ENCODE measurements at places on chromosomes 2 and 18.
A peak's percentile ranks its signal among the peaks of the same experiment; 100 is the strongest.

GRCh38 chr2:206993396-206993911 is 54.1 kb downstream of the CPO start:
- no peak for DNase-seq

GRCh38 chr2:20422402-20423271 is 24.2 kb upstream of the RHOB start:
- DNase-seq: no peak

DNA sequence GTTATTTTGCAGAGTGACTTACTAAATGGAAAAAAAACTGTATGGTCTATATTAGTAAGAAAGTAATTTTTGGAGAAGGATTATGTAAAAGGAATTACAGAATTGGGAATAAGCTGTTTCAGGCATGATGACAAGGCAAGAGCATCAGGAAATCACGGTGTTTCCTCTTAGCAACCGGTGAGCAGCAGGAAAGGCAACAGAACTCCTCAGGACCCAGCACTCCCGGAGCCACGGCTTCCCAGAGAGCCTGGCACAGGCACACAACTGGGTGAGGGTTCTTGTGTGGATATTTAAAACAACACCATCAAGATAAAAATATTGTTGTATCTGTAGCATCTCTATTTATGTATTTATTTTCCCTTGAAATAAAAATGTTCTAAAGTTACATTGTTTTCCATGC is 34.4 kb downstream of the CYP27C1 start:
- DNase-seq: no peak

- DNase-seq: no peak
Measured at GRCh38 chr18:58501066-58501896, 127.6 kb downstream of the ALPK2 start.

DNA sequence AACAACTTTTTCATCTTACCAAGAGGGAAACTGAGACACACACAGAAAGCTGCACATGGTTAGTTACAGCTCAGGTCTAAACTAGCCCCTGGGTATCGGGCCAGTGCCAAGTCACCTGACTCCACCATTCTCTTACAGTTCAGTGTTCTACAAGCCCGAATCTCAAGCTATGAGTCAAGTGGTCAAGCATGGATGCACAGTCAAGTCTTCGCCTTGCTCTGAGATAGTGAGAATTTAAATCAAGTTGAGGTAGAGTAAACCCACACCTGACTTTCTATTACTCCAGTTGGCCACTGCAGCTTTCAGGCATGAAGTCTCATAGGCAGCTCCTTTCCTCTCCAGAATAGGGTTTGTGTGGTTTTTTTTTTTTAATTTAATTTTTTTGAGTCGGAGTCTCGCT is 34.5 kb upstream of the ARL5A start:
- DNase-seq: no peak

DNA sequence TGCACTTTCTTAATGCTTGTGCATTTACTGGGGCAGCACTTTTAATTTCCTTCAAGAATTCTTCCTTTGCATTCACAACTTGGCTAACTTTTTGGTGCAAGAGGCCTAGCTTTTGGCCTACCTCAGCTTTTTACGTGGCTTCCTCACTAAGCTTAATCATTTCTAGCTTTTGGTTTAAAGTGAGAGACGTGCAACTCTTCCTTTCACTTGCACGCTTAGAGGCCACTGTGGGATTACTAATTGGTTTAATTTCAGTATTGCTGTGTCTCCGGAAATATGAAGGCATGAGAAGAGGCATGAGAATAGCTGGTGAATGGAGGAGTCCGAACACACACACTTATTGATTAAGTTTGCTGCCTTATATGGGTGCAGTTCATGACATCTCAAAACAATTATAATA is 354.1 kb downstream of the DLGAP1 start:
- no peak for DNase-seq

- DNase-seq: no peak
Measured at GRCh38 chr2:37786191-37786698, 114.8 kb upstream of the CDC42EP3 start.

- no peak for DNase-seq
Measured at GRCh38 chr18:74255131-74255616, 36.6 kb downstream of the CYB5A start.

DNA sequence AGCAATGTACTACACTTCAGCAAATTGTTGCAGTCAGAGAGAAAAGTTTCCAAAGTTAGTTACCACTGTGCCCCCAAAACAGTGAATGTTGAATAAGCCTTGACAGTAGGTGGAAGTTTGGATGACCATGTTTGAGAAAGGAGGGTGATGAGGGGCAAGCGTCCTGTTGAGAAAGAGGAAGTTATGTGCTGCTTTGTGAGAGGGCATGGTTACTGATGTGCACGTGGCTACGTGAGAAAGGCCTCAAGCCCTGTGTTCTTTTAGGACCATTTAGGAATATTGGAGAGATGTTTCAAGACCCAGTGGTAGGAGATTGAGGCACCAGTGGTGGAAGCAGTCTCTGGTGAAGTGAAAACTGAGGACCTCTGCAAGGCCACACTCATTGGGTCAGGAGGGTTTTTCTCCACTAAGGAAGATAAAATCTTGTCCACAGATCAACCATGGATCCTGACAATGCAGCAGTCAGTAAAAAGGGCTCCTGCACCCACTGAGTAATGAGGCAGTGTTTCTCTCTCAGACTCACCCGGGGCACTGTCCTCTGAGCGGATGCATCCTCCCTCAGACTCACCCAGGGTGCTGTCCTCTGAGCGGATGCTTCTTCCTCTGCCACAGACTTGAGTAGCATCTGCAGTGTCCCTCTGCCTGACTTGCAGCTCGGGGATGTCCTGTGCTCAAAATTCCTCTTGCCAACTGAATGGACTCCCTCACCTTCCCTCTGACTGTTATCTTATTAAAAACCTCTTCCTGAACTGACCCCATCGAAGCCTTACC is 34.7 kb upstream of the ACTR3 start:
- no peak for DNase-seq

DNA sequence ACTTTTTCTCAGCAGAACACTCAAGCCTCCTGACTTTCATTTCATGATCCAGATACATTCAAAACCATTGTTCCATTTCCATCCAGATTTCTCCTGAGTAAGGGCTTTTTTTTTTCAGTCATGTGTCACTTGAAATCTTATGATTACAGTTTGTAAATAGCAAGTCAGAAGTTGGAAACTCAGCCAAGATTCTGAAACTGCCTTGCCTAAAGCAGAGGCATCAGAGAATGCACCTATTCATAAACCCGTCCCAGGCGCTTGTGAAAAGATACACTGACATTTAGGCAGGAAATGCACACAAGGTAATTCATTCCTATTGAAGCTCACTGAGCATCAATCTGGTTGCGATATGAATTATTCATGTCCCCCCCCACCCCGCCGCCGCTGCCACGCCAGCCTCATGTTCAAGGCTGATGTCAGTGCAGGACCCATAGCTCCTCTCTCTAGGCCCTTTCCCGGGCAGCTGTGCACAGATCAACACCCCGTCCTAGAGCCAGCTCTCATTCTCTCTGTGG is 30.4 kb upstream of the MGAT4A start:
- DNase-seq: peak; percentile 11

- no peak for DNase-seq
Measured at GRCh38 chr18:59820663-59821062, 79.1 kb upstream of the PMAIP1 start.

- DNase-seq: no peak
Measured at GRCh38 chr2:106139238-106139935, 54.7 kb downstream of the UXS1 start.

- no peak for DNase-seq
Measured at GRCh38 chr2:162063899-162064298, 10.1 kb downstream of the DPP4 start.

GRCh38 chr2:46561731-46562450 is 82.5 kb downstream of the TMEM247 start:
- DNase-seq: no peak

DNA sequence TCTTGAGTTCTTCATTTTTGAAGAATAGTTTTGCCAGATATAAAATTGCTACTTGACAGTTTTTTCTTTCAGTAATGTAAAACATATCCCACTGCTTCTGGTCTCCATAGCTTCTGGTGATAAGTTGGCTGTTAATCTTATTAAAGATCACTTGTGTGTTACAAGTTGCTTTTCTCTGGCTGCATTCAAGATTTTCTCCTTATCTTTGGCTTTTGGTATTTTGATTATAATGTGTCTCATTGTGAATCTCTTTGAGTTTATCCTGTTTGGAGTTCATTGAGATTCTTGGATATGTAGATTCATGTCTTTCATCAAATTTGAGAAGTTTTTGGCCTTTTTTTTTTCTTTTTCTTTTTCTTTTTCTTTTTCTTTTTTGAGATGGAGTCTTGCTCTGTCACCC is 20.2 kb upstream of the ADNP2 start:
- DNase-seq: no peak

GRCh38 chr2:160387558-160388262 is 105.9 kb downstream of the RBMS1 start:
- DNase-seq: no peak

GRCh38 chr2:99615247-99615771 is 125.5 kb upstream of the REV1 start:
- no peak for DNase-seq

GRCh38 chr2:28098501-28099225 is 208.1 kb downstream of the BABAM2 start:
- DNase-seq: no peak

DNA sequence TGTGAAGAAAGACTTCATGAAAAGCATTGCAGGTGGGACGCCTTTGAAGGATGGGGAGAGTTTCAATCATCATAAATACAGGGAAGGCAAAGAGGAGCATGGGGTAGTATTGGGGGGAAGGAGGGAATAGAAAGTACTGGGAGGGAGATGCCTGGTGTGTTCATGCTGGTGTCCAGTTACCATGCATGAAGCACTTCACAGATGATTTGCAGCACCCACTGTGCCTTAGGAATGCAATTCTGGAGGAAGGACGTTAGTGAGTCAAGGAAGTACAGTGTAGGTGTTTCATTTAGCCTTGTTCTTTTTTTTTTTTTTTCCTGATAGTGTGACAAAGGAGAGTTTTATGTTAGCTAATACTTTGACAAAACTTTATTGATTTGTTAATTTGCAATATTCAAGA is 36.8 kb downstream of the ADAM23 start:
- DNase-seq: no peak

DNA sequence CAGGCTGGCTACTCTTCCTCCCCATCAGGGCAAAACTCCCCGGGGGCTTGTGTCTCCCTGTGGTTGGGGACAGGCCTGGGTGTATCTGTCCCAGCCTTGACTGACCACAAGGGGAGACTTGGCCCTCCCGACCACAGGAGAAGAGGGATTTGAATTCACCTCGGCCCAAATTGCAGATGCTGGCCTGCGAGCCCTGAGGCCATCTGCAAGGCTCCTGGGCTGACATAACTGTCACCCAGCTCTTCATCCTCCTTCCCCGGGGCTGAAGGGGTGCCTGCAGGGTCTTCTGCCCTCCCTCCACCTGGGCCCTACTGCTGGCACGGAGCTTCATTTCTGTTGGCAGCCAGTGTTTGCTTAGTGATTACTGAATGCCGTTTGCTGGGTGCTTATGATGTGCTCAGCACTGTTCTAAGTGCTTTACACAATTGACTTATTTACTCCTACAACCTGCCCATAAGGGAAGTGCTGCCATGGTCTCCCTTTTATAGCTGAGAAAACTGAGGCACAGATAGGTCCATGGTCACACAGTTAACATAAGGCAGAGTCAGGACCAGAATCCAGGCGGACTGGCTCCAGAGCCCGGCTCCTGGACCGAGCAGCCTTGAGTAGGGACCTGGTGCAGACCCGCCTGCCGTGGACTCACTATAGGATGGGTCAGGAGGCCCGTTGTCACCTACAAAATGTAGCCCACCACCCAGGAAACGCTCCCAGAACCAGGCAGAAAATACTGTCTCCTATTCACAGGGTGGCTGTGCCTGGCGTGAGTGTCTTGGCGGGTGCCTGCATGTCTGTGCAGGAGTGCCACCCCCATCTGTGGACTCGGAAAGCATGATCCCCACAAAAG is 18.9 kb downstream of the STEAP3 start:
- no peak for DNase-seq

DNA sequence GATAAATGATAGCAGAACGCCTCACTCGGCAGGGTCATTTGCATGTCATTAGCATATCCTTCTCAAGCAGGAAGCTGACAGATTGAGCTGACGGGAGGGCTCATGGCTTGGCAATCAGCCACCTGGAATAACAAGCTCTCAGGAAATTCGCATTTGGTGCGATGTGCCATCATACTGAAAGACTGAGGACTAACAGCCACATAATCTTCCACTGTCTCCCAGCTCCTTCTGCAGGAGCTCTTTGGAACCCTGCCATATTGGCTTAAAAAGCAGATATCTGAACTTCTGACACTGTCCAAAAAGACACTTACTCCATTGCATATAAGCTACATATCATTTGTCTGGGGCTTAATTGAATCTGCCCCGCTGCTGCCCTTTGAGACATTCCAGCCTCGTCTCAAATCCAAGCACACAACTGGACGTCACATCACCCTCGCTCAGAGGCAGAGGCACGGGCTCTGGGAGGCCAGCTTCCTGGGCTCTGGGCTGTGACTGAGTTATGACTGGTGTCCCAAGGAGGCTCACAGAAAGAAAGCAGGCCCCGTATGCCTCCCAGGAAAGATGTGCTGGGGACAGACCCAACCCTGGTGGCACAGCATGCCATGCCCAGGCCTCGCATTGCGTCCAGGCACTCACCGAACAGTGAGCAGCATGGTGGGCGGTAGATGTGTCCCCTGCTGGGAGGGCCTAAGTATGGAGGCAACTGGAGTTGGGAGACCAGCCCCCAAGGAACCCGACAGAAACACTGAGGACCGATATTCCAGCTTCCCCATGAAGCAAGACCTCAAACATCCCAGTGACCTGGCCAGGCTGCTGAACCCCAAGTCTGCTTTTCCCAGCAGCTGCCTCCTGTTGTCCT is 228.0 kb downstream of the ATAD2B start:
- no peak for DNase-seq

DNA sequence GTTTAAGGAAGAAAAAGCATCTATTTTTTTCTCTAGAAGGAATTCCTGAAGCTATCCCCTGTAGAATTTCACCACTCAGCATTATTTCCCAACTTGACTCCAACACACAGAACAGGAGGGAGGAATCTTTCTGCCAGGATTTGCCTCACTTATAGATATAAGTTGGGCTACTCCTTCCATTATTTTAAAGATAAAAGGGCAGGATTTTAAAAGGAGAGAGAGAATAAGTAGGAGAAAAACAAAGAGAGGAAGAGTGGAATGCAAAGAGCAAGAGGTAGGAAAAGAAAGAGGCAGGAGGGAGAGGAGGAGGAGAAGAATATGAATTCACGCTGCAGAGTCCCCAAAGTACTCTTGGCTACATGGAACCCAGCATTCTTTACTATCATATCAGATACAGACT is 182.5 kb downstream of the TCF4 start:
- DNase-seq: no peak

GRCh38 chr2:104412384-104412783 is 441.5 kb upstream of the POU3F3 start:
- peak; percentile 53 for DNase-seq

DNA sequence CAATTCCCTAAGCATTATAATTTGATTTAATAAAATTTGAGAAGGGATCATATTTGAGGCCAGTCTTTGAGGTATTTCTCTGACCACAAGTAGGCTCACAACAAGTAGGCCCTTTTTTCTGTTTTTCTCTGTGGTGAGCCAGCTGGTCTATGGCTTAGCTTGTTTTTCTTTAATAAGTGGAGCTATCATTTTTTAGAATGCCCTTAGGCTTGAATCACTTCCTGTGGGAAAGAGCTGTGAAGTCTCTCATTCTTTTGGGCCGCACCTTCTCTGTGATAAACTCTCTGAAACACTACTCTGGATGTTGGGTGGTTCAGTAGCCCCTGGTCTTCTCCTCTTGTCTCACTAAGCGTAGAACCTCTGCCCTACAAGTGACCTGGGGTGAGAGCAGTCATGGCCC is 235.9 kb downstream of the SUCLG1 start:
- DNase-seq: no peak

GRCh38 chr2:216971593-216971992 is 111.7 kb upstream of the TNP1 start:
- DNase-seq: no peak
